ENCODE measurements at places on chromosomes 7 and 10.

- DNase-seq, result no peak
Observed at GRCh38 chr10:21514818-21515351, 10.6 kb downstream of the SKIDA1 start.

- no peak for DNase-seq
Observed at GRCh38 chr10:71561003-71561574, 158.5 kb downstream of the C10orf105 start.

DNA sequence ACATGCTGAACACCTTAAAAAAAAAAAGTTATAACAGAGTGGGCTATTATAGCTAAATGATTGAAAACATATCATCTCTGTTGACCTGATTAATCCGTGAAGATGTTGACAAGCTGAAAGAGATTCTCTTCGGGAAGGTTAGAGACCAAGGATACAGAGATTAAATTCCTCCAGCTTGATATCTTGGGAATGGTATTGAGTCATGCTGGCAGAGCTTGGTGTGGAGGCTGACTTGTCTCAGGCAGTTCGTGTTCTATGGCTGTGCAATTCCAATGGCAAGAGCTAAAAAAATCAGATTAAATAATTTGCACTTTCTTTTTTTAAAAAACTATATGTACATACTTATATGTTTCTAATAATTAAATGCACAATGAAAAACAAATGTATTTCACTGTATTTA, 24.9 kb upstream of the CACNA2D1 start:
- DNase-seq, result no peak

GRCh38 chr7:4744391-4745264, 30.8 kb upstream of the AP5Z1 start:
- peak; percentile 98 for DNase-seq

GRCh38 chr7:79622781-79623180, 169.3 kb upstream of the MAGI2 start:
- DNase-seq, result no peak

DNA sequence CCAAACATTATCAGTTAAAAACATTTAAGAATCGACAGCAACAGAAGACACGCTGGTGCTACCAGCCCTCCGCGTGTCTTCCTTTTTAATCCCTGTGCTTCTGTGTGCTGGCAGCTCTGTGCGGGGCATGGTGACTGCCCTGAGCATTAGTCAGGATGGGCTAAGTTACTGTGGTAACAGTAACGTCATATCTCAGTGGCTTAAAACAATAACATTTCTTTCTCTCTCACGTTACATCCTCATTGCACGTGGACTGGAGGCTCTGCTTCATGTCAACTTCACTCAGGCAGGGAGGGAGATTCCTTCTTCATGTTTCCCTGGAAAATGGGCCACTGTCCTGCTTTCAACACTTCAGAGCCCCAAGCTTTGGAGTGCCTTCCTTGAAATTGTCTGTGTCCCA, 378.5 kb downstream of the CCSER2 start:
- DNase-seq, result no peak

GRCh38 chr7:71140264-71140663, 8.3 kb downstream of the GALNT17 start:
- no peak for DNase-seq

DNA sequence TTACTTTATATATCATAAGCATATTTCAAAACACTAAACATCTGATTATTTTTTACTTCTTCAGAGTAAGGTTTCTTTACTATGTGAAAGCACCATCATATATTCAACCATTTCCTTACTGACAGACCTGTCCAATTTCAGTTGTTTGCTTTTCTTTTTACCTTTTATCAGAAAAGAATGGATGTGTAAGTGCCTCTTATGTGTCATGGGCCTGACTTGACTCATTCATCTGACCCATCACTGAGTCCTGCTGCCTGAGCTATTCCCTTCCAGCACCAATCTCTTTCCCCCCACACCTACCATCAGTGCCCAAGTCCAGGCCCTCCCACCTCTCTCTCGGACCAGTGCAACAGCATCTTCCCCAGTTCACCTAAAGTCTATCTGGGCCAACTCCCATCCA, 41.7 kb upstream of the ARID5B start:
- DNase-seq, result no peak

GRCh38 chr10:131676046-131676799, 224.6 kb upstream of the PPP2R2D start:
- no peak for DNase-seq
